Eye (tissue), 1 donor: ENCODE measurements at places on chromosomes 2 and 18.

- no peak for DNase-seq
Measured at GRCh38 chr18:10543277-10543676, 17.4 kb downstream of the NAPG start.

DNA sequence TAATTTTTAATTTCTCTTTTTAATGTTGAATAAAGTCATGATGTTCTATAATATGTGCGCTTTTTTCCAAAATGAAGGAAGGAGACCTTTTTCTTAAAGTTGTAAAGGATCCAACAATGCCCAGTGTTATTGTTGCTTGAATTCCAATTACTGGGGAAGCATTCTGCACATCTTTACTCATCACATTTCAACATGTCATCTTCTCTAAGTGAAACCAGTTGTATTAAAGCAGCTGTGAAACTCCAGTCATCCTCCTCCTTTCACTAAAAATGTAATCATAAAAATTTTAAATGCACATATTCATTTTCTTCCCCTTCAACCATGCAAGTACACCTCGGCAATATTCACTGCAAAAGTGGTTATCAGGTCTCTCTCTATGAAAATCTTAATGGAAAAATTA lies 722.7 kb downstream of the TSN start:
- DNase-seq, result no peak

- DNase-seq, result peak; percentile 85
Measured at GRCh38 chr2:165698444-165698884, 95.6 kb downstream of the GALNT3 start.

DNA sequence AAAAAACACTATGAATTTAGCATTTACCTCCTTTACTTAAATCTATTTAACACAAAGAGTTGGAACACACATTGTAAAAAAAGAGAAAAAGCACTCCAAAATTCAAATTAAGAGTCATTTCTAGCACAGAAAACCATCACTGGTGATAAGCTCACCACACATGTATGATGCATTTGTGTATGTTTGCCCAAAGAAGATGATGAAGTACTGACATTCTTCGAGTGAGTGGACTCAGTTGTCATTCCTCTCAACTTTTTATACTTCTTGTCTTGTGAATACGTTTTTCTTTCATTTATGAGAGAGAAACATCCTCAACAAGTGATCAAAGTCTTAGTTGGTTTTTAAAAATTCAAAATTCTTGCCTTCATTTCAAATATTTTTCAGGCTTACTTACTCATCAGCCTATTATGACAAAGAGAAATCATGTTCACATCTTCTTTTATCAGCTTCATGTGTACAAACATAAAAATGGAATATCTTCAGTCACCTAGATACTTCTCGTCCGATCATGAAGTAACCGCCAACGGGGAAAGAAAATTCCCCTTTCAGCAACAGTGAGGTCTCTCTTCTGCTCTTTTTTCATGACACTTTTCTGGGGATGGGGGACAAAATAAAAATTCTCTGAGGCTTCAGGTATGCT lies 1.5 kb downstream of the DSEL start:
- no peak for DNase-seq
